ENCODE measurements at places on chromosomes 2 and 18.

DNA sequence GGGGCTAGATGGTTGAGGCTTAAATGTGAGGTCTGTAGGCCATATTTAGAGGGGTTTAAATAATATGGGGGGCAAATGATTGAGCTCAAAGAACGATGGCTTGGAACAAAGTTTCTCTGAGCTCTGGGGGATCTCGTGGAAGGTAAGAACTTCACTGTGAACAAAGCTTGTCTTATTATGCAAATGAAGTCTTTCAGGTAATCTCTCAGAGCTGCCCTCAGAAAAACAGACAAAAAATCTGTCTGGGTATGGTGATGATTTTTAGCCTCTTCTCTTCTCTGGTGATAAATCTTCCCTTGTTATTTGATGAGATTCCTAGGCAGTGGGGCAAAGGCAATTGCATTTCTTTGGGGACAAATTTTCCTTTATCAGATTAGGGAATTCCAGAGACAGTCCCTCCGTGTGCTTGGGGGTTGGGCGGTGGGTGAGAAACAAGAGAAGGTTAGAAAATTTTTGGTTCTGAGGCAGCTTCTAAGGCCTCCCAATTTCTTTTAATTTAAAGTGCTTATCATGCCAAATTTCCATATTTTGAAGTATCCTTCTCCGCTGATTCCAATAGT lies 760.4 kb downstream of the TSN start:
- no peak overlapping the region for H3K27ac ChIP-seq
- no peak for DNase-seq
- H3K27me3 ChIP-seq: no peaks in the 10 kb centered on the region
- no peaks in the 10 kb centered on the region for H3K36me3 ChIP-seq
- no peak overlapping the region for H3K4me3 ChIP-seq

DNA sequence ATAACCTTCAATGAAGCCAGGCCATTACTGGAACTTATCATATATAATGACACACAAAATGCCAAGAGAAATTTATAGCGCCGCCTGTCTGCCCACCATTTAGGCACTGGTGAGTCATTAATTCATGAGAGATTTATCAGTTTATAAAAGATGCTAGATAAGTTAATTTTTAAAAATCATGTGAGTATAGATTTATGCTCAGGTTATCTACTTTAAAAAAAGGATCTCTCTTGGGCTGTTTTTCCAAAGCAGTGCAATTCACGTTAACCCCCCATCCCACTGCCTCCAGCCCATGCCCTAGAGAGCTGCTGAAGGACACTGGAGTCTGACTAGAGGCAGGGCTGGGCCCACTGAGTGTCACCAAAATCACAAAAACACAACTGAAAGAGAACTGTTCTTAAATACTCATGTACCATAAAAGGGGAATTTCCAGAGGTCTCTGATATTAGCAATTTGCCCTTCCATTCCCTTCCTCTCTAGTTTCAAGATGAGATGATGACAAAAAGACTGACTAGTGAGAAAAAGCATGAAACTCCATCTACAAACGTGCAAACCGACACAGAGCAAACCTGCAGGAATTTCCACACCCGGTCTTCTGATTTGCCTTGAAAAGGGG lies 160.8 kb downstream of the BCL2 start:
- no peak overlapping the region for H3K27ac ChIP-seq
- DNase-seq: no peak
- H3K4me3 ChIP-seq: no peak overlapping the region
- H3K4me1 ChIP-seq: peaks cover 19% of the 10 kb centered on the region
- no peaks in the 10 kb centered on the region for H3K36me3 ChIP-seq

GRCh38 chr2:47205576-47206141 lies 50.6 kb upstream of the STPG4 start:
- peaks cover 29% of the 10 kb centered on the region for H3K4me1 ChIP-seq
- DNase-seq: no peak
- H3K27me3 ChIP-seq: no peaks in the 10 kb centered on the region
- H3K27ac ChIP-seq: no peak overlapping the region
- no peaks in the 10 kb centered on the region for H3K36me3 ChIP-seq

DNA sequence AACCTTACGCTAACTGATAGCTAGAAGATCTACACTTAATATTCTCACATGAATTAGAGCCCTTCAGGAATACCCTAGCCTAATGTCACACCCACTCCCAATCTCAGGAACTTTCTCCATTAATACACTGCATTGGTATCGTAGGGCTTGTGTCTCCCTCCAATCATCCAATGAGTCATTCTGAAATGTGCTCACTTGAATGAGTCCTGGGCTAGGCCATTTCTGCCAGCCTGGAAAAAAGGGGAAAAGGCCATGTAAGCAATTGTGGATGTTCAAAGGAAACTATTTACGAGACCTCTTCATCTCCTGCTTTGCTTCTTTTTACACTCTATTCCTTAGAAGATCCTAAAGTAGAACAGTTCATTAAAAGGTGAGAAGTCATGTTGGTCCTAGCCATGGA lies 18.8 kb downstream of the ZEB2 start:
- H3K27ac ChIP-seq: no peak overlapping the region
- H3K36me3 ChIP-seq: no peaks in the 10 kb centered on the region
- peaks cover 8% of the 10 kb centered on the region for H3K4me1 ChIP-seq
- peak; percentile 26 for DNase-seq
